ENCODE measurements at places on chromosomes 11 and 22.

DNA sequence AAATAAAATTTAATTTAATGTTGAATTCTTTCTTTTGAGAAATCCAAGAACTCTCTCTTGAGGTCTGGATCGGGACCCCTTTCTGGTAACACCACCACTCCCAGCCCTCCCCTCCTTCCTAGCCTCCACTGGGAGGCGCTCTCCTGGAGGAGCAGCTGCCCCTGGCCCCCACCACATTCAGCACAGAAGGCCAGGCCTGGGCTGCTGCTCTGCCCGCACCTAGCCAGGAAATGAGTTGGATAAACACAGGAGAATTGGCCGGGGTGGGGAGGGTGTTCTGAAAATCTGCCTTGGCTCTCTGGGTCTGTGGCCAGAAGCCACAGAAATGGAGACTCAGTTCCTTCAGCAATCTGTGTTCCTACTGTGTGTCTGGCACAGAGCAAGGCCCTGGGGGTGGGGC, 31.2 kb downstream of the C22orf42 start:
- no peak for DNase-seq

GRCh38 chr11:12882670-12883069, 126.4 kb upstream of the RASSF10 start:
- DNase-seq, result no peak

GRCh38 chr22:36208914-36209313, 7.3 kb upstream of the APOL4 start:
- DNase-seq, result no peak

GRCh38 chr11:28743061-28743550, 634.9 kb downstream of the METTL15 start:
- DNase-seq, result no peak

GRCh38 chr11:8913961-8914660, 3.1 kb downstream of the AKIP1 start:
- no peak for DNase-seq

- no peak for DNase-seq
These were observed 125.6 kb upstream of the SLC5A12 start for GRCh38 chr11:26847459-26847858.

- DNase-seq, result peak; percentile 79
These were observed 3.6 kb downstream of the SHISAL1 start for GRCh38 chr22:44309137-44309536.

DNA sequence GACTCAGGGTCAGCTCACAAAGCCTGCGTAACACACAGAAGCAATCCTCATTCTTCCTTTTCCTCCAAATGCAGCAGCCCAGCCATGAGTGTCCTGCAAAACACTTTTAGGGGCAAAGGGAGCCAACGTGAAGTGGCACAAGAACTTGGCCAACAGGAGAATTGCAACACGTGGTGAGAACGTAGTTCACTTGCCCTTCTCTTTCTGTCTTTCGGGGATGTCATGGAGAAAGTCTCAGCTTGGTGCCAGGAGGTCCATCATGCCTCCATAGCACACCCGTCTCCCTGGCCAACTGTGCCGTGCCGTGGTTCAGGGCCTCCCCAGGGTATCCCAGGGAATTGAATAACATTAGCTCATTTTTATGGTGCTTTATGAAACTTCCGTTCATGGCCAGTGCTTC, 98.5 kb upstream of the ANO1 start:
- DNase-seq, result no peak

DNA sequence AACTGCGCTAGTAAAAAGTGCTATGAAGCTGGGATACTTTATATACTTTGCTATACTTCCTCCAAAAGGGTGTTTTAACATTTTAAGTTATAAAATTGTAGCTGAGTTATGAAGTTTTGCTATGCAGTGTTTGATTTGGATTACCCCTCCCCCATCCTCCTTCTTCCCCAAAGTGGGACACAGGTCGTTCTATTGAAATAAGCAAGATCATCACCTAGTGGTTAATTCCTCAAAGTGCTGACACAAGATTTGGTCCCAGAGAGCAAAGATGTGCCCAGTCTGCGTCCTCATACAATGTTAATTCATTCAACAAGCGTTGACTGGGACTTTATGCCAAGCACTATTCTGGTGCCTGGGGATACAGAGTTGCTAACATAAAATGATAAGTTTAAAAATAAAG, 78.5 kb downstream of the SPON1 start:
- DNase-seq, result no peak

GRCh38 chr11:117070016-117070415, 28.2 kb downstream of the SIK3 start:
- no peak for DNase-seq

- DNase-seq, result no peak
These were observed 17.6 kb downstream of the KCNC1 start for GRCh38 chr11:17752144-17752543.

DNA sequence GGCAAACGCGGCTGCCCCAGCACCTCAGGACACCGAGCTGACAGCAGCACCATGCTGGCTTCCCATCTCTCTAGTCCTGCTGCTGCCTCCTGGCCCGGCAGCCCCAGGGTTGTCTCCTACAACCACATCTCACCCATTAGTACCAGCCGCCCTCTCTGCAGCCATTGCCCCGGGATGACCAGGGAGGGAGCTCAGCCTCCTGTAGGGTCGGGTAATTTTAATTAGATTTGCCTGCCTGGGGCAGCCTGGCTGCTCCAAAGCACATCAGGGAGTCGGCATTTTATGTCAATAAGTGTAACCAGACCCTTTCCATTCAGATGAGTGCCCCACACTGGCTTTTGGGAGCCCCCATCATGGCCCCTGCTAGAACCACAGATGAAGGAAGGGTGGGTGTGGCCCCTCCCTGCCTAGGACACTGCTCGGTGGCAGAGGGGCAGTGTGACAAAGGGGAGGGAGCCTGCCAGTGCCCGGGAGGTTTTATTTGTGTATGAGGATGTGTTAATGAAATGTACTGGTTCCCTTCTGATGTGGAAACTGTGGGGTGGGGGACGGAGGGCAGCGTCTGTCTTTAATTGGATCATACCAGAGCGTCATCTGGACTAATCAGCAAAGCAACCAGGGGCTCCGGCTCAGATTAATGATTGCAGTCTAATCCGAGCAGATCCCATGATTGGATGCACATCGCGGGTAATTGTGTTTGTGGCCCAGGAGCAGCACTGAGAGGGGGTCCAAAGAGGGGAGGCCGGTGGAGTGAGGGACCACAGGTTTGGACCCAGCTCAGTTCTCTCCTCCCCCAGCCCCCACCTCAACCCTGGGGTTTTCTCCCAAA, 125.3 kb downstream of the FEZ1 start:
- no peak for DNase-seq

DNA sequence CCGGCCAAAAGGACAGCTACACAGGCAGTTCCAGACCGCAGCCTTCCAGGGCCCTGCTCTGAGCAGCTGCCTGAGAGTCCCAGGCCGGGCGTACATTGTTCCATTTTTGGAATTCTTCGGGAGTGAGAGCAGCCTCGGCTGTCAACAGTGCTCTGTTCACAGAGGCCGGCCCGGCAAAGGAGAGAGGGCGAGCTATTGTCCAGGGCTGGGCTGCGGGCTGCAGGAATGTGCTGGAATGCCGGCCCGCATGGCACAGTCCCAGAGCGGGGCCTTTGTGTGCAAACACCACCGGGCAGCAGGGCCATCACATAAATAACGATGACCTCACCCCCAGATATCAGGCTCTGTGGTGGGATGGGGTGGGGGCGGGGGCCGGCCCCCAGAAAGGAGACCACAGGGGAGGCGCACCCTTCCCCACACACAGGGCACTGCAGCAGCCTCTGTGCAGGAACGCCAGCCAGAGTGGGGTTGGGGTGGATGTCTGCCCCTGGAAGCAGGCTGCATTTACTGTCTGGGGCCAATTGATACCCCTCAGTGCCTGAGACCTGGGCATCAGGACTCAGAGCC, 15.8 kb downstream of the LINC01488 start:
- peak; percentile 83 for DNase-seq

- DNase-seq, result no peak
These were observed 831.4 kb downstream of the DLG2 start for GRCh38 chr11:84795698-84796097.

- no peak for DNase-seq
These were observed 1.1 kb upstream of the PDGFD start for GRCh38 chr11:104165014-104165413.

DNA sequence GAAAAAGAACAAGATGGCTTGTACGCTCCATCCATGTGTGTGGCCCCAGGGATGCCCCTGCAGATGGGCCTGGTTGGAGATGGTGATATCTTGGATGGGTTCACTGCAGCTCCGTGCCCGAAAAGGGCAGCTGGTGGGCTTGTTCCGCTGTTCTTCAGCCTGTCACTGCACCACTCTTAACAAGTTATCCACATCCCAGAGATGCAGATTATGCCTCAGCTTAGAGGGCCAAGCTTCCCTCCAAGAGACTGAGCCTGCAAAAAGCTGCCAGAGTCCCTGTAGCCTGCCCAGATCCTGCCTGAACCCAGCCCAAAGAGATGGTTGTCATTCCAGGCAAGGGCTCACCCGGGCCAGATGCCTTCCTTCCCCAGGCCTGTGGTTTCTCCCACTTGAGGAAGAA, 308.0 kb downstream of the OPCML start:
- DNase-seq, result no peak

GRCh38 chr11:24575392-24575791, 78.5 kb downstream of the LUZP2 start:
- no peak for DNase-seq

- no peak for DNase-seq
These were observed 642 bp upstream of the C11orf58 start for GRCh38 chr11:16737818-16738192.

DNA sequence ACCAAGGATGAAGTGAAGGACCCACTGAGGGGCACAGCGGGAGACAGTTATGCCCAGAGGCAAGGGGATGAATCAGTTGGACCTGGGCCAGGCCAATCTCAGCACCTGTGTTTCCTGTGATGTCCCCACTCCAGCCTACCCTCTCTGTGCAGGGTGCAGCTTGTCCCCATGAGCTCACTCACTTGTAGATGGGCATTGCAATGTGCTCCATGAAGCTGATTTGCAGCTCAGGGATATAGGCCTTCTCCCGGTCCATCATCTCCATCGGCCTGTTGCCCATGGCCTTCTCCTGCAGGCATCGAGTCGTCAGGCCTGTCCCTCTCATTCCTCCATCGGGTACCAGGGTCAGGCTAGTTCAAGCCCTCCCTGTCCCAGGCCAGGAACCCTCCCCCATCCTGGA, 96.2 kb downstream of the PDE2A start:
- no peak for DNase-seq

GRCh38 chr11:43214471-43214870, 97.3 kb upstream of the API5 start:
- no peak for DNase-seq

- no peak for DNase-seq
These were observed 5.6 kb downstream of the CLDN5 start for GRCh38 chr22:19518635-19519034.

DNA sequence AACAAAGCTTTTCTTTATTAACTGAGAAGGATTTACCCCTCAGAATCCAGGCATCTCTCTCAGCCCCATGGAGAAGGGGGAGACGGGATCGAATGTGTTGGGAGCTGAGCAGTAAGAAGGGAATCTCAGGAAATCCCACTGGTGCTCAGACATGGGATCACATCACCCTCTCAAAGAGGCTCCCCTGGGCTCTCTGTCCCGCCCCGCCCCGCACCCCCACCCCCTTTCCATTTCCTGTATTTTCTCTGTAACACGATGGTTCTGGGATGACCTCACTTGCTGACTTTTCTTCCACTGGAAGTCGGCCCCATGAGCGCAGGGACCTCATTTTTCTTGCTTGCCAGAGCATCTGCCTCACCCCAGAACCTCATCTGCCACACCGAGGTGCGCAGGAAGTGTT, 100.0 kb downstream of the RPS6KA4 start:
- no peak for DNase-seq

DNA sequence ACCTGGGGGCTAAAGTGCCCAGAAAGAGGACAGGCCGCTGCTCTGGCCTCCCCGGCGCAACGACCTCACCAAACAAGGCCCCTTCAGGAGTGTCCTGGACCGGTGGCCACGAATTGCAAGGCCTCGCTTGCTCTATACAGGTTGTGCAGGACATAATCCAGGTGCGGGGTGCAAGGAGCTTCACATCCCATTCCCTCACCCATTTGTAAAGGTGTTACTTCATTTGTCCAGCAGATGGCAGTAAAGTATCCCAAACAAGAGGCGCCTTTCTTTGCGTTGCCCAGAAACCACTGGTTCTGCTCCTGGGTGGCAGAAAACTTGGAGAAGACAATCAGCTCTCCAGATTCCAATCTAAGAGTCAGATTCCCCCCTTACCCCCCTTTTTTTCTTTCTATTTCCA, 35.9 kb upstream of the PRDM11 start:
- no peak for DNase-seq

GRCh38 chr11:82869657-82870056, 30.6 kb downstream of the PRCP start:
- DNase-seq, result no peak

- no peak for DNase-seq
These were observed 15.2 kb downstream of the DDX17 start for GRCh38 chr22:38490915-38491314.

GRCh38 chr22:46500201-46500600, 37.2 kb downstream of the CELSR1 start:
- DNase-seq, result no peak

- DNase-seq, result no peak
These were observed 12.3 kb downstream of the STARD10 start for GRCh38 chr11:72781313-72782080.

DNA sequence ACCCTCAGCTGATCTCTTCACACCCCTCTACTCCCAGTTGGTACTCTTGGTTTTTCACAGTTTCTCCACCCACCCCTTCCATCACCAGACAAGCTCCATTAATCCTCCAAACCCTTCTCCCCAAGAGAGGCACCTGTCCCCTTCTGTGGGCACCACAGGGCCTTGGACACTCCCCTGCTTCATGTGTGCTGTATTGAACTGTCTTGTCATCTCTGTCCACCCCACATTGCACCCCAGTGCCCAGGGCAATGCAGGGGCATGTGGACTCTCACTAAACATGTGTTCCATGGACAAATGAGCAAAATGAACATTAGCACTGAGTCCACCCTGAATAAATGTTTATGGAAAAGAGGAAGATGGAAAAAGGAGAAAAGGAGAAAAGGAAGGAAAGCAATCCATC, 181.4 kb downstream of the BCR start:
- no peak for DNase-seq

DNA sequence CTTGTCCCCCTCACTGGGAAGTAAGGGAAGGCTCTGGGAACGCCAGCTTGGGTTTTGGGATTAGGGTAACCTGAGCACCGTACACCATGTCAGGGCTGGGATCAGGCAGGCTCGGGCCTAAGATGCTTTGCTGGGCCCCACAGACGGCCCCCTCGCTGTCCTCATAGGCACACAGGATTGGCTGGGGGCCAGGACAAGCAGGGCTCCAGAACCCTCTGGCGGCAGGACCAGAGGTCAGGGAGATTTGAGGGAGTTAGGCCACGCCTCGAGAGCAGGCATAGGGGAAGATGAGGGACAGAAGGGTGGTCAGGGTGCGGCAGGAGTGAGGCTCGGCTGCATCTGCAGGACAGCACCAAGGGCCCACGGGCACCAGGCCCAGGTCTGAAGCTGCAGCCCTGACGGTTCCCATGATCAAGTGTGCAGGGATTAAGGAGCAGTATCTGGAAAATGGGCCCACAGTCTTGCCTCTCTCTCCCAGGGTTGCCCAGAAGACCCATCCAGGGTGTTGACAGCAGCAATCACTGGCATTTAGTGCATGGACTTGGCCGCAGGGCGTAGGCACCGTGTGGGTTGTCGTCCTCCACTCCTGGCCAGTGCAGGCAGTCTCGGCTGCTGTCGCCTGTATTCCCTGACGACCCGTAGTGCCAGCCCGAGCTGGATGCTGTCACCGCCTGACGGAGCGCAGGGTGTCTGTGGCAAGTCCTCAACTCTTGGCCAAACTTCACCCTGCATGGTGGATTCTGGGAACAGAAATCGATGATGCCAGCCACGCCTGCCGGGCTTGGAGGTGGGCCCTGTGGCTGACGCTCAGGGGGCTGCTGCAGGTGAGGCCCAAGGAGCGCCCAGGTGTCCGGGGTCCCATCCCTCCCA, 15.7 kb upstream of the GNB1L start:
- no peak for DNase-seq

- DNase-seq, result no peak
These were observed 4.7 kb upstream of the ARHGAP42 start for GRCh38 chr11:100682247-100682969.

All from kidney epithelial cell (primary cell).